Renal cortical epithelial cell (primary cell): ENCODE measurements at places on chromosomes 12 and 14. TPM values are rescaled to one million over a fixed set of nuclear protein-coding genes. Genes with fewer than 3 reads are reported as not detected.

DNA sequence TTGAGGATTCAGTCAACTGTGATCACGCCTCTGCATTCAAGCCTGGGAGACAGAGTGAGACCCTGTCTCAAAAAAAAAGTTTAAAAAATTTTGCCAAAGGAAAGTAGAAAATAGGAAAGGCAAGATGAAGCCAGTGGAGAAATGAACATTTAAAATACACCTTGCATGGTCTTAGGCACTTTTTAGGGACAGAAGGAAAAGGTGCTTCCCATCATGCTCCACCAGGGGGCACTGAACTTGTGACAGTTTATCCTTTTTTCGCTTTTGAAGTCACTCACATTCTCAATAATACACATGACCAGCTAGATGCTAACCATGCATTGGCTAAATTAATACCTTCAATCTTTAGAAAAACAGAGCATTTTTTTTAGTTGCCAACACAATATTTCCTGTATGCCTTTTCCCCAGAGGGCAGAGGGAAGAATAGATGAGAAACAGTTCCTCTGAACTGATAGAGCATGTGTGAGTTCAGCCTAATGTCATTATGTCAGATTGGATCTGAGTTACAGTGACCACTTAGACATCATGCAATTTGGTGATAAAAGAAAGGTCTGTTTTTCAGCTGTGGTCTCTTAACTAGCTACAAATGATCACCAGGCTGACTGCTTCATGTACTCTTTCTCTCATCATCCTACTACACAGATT lies 221.8 kb upstream of the SSTR1 start:
- DNase-seq = peak; percentile 52

GRCh38 chr14:93970965-93971634 lies 5.3 kb downstream of the ASB2 start:
- no peak for DNase-seq

- DNase-seq = no peak
These were observed 32.8 kb downstream of the MSRB3 start for GRCh38 chr12:65311260-65311659.

Gene PLA2G1B
- not detected in 2 replicates for total RNA-seq

Gene KRT83
- total RNA-seq = not detected in 2 replicates

DNA sequence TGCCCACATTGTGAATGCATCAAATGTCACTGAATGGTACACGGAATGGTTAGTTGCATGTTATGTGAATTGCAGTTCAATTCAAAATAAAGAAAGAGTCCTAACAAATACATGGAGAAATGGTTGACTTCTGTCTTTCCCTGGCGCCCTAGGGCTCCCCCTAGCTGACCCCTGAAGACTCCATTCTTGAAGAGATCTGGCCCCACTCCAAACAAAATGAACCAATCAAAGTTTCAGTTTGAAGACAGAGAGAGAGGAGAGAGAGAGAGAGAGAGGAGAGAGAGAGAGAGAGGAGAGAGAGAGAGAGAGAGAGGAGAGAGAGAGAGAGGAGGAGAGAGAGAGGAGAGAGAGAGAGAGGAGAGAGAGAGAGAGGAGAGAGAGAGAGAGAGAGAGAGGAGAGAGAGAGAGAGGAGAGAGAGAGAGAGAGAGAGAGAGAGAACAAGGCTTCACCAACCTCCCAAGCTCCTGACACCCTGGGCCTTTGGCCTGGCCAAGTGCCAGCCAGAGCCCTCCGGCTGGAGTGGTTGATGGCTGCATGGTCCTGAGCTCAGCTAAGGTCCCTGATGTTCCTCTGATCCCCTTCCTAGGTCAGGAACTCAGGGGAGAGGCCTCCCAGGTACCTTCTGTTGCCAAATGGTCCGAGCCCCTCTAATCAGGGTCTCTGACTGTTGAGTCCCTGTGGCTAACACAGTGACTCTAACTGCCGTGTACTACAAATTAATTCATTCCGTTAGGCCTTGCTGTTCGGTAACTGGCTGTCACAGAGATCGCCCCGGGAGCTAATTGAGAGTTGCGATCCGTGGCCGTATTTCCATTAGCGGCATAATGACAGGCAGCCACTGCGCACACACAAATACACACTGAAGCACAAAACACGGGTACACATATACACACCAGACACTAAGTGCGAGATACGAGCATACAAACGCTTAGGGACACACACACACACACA lies 188.8 kb downstream of the ESRRB start:
- no peak for DNase-seq

DNA sequence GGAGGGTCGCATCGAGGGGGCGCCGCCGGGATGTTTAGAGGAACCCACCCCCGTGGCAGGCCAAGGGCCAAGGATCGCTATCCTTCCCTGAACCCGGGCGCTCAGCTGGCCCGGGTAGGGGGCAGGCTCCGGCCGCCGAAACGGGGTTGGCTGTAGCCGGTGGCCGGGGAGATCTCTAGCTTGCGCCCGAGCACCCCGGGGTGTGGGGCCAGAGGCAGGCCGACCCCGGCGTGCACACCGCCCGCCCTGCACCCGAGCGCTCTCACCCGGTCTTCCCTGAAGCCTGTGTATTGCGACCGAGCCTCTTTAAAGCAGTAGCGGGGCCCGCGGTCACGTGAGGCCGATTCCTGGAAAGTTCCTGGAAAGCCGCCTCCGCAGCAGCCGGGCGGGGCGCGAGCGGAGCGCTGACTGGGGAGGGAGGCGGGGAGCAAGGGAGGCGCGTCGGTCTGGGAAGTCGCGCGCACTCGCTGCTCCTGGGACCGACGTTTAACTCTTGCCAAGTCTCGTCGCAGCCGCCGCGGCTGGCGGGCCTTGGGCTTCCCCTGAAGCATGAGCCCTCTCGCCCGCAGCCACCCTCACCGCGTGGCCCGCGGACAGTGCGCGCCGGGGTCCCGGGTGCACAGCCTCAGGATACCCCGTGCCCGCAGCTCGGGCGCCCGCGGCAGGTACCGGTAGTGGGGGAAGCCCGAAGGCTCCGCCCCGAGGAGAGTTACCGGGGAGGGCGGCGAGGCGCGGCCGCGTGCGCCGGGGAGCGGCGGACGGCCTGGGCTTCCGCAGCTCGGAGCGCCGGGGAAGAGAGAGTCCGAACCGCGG lies 1.7 kb upstream of the SOCS2 start:
- DNase-seq = peak; percentile 65

DNA sequence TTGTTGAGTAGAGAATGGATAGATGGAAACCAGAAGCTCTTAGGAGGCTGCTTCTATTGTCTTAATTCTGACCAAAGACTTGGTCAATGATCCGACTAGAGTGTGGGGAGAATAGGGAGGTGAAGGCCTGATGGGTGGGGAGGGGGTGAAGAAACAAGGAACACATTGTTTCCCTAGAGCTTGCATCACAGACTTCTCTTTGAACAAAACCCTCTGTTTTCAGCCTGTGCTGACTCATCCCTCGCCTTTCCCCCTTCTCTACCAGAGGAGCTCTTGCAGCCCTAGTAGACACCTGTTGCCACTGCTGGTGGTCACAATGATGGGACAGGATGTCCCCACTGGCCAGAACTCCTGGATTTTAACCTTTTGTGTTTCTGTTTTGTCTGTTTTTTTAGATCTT lies 46.8 kb upstream of the CISTR start:
- peak; percentile 54 for DNase-seq

GRCh38 chr12:6058481-6059161 lies 65.8 kb downstream of the VWF start:
- no peak for DNase-seq

DNA sequence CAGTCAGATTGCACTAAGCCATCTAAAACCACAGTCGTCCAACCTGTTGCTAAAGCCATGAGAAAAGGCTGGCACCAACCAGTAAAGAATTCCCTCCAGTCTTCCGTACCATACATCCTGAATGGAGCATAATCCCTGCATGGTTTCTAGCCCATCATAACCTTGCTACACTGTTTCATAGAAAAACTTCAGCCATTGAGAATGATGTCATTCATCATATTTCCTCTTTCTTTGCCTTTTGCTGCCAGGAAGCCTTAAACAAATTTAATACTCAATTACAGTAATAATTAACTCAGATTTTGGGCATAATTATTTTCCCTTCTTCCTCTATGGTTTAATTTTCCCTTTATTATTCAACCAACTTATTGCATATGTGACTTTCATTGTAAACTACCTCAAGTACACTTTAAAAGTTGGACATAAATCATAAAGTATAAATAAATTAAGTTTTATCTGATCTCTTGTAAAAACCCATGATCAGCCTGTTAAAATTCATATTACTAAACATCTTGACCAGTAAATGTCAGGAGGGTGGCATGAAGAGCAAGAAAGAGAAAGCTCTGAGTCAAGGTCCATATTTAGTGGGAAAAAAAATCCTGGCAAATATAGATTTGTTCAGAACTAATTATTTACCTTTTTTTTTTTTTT lies 264.7 kb downstream of the ZFP36L1 start:
- DNase-seq = peak; percentile 45

- no peak for DNase-seq
These were observed 70.1 kb downstream of the PRKD1 start for GRCh38 chr14:29857551-29857950.

Gene ENDOU
- 0.10 TPM in 1 of 2 replicates, not detected in the other for total RNA-seq

Gene CD69
- 0.25 and 1.2 TPM in 2 replicates for total RNA-seq

- no peak for DNase-seq
These were observed 260.8 kb upstream of the NAV3 start for GRCh38 chr12:77569876-77570275.
